Head of caudate nucleus (tissue), 42 donors: ENCODE measurements at places on chromosomes 16 and 17.

DNA sequence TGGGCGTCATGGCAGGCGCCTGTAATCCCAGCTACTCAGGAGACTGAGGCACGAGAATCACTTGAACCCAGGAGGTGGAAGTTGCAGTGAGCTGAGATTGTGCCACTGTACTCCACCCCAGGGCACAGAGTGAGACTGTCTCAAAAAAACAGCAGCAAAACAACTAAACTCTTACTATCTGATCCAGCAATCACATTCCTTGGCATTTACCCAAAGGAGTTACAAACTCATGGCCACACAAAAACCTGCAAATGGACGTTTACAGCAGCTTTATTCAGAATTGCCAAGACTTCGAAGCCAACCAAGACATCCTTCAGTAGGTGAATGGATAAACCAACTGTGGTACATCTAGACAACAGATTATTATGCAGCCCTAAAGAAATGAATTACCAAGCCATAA lies 4.0 kb downstream of the SIAH1 start:
- no peak for DNase-seq

GRCh38 chr17:38317081-38317480 lies 20.1 kb downstream of the MRPL45 start:
- DNase-seq = no peak

DNA sequence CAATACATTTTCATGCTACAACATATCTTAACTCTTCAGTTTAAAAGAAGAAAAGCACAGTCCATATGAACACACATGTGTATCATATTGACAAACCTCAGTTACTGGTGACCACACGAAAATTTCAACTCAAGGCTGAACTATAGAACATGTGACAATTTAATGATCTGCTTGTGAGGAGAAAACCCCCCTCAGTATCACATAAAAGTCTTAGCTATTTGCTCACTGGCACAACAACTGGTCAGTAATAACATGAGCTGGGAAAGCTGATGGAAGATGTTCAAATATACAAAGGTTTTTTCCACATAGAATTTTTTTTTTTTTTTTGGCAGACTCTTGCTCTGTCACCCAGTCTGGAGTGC lies 19.5 kb downstream of the ZNF652 start:
- no peak for DNase-seq

GRCh38 chr17:42985225-42985624 lies 4.9 kb downstream of the RUNDC1 start:
- DNase-seq = no peak

- DNase-seq = no peak
Observed at GRCh38 chr16:46808997-46809396, 22.0 kb downstream of the C16orf87 start.

DNA sequence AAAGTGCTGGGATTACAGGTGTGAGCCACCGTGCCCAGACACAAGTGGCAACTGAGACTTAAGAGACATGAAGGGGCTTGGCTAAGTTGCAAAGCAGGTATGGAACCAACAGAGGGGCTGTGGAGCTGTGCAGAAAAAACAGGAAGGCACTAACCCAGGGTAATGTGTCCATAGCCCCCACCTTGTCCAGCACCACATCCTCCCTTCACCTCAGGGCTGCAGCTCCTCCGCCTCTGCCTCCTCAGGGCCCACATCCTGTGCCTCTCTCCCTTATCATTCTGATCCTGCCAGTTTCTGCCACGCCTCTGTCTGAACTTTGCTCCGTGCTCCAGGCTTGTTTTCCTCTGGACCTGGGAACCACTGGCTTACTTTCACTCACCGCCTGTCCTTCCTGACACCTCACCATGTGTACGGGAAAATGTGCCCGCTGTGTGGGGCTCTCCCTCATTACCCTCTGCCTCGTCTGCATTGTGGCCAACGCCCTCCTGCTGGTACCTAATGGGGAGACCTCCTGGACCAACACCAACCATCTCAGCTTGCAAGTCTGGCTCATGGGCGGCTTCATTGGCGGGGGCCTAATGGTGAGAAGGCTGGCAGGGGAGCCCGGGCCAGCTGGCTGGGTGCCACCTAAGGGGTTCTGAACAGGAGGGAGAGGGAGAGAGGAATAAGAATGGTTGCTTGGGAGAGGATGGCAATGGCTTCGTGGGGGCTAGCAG lies at the start of gene TM4SF5:
TM4SF5 (plus strand) TSS at position 368 of the 716 bp plus-strand sequence; CDS start at position 405, 37 bp downstream.
- no peak for DNase-seq
